ENCODE measurements at places on chromosomes 7 and 10. TPM values are rescaled to one million over a fixed set of nuclear protein-coding genes. Genes with fewer than 3 reads are reported as not detected.

GRCh38 chr7:81120803-81121202, 202.0 kb upstream of the SEMA3C start:
- no peak for ATAC-seq

GDI2 gene
- total RNA-seq, result 190 TPM

GRCh38 chr7:15219758-15220157, 317.2 kb upstream of the DGKB start:
- ATAC-seq, result no peak

NXPH1 gene
- total RNA-seq, result not detected

GRCh38 chr10:23968301-23968700, 240.6 kb upstream of the KIAA1217 start:
- ATAC-seq, result no peak

PTPRZ1 gene
- not detected for total RNA-seq

GRCh38 chr10:11894381-11895107, 71.4 kb downstream of the PROSER2 start:
- ATAC-seq, result no peak

HOXA9 gene
- total RNA-seq, result not detected

DNA sequence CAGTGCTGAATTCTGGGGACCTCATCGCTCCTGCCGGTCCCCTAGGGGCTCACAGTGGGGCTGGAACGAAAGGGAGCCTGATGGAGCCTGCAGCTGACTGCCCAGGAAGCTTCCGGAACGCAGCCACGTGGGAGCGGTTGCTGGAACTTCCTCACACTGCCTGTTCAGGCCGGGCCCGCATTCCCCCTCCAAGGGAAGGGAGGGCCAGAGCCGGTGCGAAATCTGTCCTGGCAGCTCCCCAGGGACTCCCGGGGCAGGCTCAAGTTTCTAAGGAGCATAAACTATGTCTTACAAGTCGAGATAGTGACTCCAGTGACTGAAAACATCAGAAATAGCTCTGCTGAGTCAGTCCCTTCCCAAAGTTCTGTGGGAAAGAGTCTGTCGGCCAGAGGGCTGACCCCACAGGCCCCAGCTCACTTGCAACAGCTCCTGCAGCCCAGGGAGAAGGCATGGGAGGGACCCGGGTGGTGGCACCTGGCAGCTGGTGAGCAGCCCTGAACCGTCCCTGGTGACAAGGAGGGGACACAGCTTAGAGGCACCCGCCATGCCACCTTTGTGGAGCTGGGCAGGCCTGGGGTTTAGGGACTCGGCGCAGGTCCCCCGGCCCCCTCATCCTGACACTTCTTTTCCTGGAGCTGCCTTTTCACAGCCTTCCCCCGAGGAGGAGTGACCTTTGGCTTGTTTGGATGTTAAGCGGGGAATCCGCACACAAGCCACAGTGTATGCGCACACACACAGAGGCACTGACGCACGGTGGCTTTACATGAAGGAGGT, 47.6 kb downstream of the PDGFA start:
- ATAC-seq, result no peak

GRCh38 chr7:5557920-5558401, 134.3 kb upstream of the TNRC18 start:
- no peak for ATAC-seq

DNA sequence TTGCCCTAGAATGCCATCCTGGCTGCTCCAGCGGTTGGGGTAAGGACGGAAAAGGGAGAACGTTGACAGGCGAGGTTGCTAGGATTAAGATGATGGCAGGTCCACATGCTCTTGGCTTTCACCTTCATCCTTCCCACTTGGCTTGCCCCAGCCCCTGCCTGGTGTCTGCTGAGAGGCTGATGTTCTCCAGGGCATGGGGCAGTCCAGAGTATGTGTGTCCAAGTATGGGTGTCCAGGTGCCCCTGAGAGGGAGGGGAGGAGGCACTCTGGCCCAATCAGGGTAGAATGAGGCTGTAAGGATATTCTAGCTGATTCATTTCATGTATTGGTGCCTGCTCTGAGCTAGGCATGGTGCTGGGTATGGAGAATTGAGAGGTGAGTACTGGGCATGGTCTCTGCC, 12.6 kb downstream of the NEURL1 start:
- no peak for ATAC-seq

- ATAC-seq, result no peak
Observed at GRCh38 chr7:123725586-123726171, 23.1 kb downstream of the WASL start.

- ATAC-seq, result no peak
Observed at GRCh38 chr10:123134915-123135414, 805 bp upstream of the HMX3 start.

NPSR1 gene
- not detected for total RNA-seq

DNA sequence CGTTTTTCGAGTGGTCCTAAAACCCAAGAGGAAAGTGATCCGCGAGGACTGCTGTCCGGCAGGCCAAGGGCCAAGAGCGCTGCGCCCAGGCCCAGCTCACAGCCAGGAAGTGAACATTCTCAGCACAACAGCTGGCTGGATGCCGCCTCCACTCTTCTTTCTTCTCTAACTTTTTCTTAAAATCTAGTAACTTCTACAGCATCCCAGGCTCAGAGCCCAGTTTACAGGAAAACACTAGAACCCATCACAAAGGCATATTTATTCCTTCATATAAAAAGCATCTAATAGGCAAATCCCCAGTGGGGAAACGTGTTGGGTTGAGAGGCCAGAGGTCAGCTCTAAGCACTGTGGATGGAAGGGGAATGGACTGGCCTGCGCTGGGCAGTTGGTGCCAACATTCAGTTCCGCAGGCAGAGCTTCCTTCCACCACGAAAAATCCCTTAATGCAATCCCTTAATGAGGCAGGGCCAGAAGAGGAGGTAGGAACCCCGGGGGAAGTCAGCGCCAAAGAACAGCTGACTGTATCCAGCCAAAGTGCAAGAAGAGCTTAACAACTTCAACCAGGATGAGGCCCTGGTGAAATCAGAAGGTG, 74.8 kb downstream of the ZRANB1 start:
- no peak for ATAC-seq

GRCh38 chr7:26624839-26625238, 239.6 kb downstream of the SKAP2 start:
- no peak for ATAC-seq

DNA sequence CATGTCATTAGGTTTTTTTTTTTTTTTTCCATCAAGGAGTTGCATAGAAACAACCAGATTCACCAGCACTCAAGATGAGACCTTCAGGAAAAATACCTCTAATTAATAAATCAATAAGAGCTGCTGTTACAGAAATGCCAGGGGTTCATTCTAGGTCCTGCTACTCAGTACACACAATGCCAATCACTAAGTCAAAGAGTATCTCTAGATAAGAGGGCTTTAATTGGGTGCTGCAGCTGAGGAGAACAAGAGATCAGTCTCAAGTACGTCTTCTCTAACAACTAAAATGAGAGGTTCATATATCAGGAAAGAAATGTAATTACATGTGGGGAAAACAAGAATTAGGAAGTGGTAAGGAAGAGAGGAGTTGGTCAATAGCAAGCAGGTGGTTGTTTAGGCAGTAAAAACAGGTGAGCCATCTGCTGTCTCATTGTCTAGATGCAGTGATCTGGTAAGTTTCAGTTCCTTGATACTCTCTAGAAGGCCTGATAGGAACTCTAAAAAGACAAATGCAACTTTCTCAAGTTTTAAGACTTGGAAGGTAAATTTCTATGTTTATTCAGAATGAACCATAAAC, 272.9 kb upstream of the ZWINT start:
- no peak for ATAC-seq

EPDR1 gene
- 0.56 TPM for total RNA-seq

DNA sequence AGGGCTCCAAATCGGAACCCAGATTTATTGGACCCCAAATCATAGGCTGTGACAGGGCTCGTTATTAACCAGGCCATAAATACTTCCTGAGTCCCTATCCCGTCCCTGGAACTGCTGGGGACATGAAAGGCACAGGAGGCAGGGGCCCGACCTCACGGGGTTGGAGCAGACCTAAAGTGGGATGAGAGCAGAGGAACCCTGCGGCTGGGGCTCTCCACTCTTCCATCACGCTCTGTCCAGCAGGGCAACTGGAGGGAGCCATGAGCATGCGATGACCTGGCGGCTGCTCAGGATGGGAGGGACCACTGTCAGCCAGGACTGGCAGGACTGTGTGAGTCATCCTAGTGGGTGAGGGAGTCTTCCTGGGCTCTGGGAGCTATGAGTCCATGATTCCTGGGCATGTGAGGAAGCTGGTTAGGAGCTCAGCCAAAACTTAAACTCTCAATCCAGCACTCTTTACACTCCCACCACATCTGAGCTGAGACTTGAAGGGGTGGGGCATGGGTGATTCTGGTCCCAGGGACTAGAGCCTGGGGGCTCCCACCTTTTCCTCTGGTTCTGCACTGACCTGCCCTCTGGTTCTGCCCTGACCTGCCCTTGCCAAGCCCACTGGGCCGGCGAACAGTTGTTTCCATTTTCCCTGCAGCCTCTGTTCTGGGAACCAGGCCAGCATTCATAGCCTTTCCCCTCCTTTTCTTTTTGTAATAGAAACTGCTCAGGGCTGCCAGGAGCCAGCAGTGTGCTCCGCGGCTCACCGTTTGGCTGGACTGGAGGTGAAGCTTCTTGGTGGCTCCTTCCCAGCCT, 47.1 kb downstream of the SYPL1 start:
- ATAC-seq, result no peak

GRCh38 chr10:129662426-129662825, 195.4 kb downstream of the MGMT start:
- ATAC-seq, result no peak

GRCh38 chr7:156180451-156181229, 368.4 kb upstream of the SHH start:
- ATAC-seq, result no peak

DNA sequence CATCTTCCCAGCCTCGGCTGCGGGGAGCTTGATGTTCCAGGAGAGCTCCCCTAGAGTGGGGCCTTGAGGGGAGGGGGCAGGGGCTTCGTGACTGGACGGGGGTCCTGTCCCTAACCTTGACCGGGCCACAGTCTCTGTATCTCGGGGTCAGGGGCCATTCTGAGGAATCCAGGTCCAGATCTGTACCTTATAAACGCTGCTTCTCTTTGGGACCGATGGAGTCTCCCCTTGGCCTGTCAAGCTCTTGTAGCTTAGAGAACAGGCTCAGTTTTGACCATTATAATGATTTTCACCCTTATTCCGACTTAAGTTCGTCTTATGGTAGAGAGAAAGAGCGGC, 831 bp downstream of the ZKSCAN5 start:
- ATAC-seq, result no peak

RBM33 gene
- total RNA-seq, result 114 TPM

DNA sequence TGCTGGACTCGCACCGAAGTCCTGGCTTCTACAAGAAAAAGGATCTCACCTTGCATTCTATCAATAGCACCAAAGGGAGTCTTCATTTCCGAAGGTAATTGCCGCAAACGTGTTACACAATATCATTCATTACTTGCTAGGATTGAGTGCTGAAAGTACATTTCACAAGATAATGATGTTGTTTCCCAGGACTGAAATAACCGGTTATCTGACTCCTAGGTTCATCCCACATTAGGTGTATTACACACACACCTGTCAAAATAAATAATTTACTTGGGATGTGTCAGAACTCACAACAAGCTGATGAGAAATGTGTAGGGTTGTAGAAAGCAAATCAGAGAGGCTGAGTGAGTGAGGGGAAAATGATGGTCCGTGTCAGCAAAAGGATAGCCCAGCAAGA, 219.4 kb upstream of the RHOBTB1 start:
- ATAC-seq, result no peak

ANKRD61 gene
- total RNA-seq, result 0.26 TPM

MYO3A gene
- total RNA-seq, result not detected

GRCh38 chr7:140079121-140079536, 16.4 kb upstream of the PARP12 start:
- ATAC-seq, result peak; percentile 28

CACNB2 gene
- not detected for total RNA-seq

DNA sequence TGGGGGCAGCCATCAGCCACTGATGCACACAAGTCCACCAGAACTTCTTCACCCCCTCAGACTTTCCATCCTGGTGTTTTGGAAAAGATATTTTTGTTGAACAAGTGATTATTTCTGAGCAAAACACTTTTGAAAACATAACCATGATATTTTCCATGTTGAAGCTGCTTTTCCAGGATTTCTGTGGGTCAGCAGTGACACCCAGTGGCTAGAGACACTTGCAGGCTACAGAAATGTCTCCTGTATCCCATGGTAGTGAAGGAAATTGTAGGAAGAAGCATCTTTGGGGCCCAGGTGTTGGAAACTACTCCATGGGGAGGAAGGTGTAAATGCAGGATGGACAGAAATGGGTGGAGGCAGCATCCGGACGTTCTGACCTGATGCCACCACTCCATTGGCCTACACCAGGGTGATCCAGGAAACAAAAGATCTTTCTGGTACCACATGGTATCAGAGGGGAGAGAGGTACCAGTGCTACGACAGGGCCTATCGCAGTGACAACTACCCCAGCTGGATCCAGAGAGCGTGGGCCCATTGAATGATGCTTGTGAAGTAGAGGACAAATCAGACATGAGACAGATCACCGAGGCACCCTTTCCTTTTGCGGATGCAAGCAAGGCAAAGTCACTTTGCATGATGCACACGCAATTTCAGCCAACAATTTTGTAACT, 111.7 kb upstream of the COBL start:
- ATAC-seq, result no peak

AKR1C1 gene
- 0.32 TPM for total RNA-seq

DNA sequence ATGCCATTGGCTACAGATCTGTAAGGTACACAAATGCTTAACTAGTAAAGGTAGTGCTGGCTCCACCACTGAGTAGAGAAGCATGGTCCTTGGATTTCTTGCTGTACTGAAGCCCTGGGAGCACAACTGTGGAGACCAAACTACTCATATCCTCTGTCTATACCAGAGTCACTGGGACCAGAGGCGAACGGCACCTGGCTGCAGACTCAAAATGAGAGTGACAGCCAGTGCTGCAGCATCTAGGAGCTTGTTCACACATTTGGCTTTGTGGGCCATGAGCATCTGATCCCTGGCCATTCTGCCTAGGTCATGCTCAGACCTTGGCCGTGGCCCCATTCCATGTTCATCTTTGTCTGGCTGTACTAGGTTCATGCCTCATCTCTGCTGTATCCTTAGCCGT, 31.9 kb downstream of the LRRC18 start:
- no peak for ATAC-seq

DNA sequence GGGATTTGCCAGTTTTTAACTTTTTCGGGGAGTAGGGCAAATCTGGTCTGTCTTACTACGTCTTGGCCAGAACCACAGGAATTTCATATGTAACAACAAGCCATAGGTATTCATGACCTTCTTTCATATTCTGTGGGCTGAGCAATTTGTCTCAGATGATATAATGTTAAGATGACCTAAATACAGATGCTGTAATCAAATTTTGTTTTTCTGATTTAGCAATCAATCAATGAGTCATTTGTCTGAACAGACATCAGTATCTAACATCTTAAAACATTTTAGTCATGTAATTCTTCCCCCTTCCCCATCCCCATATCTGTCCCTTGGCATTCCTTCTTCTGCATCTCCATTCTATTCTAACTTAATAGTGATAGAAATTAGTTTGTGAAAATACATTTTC, 24.8 kb upstream of the NME8 start:
- no peak for ATAC-seq

- no peak for ATAC-seq
Observed at GRCh38 chr10:43344051-43344450, 27.4 kb upstream of the FXYD4 start.

FAM171A1 gene
- total RNA-seq, result 2.4 TPM

CDC14C gene
- not detected for total RNA-seq

- ATAC-seq, result no peak
Observed at GRCh38 chr10:77182803-77183202, 454.8 kb downstream of the KCNMA1 start.
